ENCODE measurements at places on chromosomes 4 and X. TPM values are rescaled to one million over a fixed set of nuclear protein-coding genes. Genes with fewer than 3 reads are reported as not detected.

DNA sequence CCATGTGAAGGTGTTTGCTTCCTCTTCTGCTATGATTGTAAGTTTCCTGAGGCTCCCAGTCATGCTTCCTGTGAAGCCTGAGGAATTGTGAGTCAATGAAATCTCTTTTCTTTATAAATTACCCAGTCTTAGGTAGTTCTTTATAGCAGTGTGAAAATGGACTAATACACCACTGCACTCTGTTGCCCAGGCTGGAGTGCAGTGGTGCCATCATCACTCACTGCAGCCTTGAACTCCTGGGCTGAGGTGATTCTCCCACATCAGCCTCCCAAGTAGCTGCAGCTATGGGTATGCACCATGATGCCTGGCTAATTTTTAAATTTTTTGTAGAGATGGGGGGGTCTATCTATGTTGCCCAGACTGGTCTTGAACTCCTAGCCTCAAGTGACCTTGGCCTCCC, 15.8 kb upstream of the IGFBP7 start:
- DNase-seq = no peak

DNA sequence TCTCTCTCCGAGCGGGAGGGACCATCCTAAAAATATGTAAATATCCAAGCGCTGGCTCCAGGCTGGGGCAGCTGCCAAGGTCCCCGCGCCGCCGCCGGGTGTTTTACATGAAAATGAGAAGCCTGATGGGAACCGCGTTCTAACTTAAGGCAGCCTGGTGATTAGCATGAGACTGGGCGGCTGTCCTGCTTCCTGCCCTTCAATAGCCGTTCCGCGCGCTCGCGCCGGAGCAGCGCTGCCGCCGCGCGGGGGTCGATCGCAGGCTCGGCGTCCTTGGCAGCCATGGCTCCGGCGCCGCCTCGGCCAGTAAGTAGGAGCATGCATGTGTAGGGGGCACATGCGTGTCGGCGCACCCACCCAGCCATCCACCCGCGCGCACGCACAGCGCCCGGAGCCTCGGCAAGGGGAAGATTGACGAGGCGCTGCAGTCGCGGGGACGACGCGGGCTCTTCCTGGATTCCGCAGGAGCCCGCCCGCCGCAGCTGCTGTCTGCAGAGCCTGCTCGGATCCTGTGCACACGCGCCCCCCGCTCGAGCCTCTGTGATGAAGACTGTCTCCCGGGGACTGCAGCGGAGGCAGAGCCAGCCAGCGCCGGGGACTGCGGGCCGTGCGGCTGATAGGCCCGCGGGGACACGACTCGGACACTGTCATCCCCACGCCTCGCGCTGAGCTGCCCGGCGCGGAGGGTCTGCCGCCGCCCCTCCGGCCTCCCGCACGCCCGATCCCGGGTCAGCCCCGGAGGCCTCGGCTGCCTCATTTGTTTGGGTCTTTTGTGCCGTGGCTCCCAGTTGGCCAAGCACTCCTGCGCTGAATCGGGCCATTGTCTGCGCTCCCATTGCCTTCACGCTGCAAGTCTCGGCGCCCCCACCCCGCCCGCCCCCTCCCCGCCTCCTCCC, 734 bp downstream of the STOX2 start:
- DNase-seq = peak; percentile 18

GRCh38 chrX:9471571-9471985, 6.7 kb downstream of the TBL1X start:
- no peak for DNase-seq

DNA sequence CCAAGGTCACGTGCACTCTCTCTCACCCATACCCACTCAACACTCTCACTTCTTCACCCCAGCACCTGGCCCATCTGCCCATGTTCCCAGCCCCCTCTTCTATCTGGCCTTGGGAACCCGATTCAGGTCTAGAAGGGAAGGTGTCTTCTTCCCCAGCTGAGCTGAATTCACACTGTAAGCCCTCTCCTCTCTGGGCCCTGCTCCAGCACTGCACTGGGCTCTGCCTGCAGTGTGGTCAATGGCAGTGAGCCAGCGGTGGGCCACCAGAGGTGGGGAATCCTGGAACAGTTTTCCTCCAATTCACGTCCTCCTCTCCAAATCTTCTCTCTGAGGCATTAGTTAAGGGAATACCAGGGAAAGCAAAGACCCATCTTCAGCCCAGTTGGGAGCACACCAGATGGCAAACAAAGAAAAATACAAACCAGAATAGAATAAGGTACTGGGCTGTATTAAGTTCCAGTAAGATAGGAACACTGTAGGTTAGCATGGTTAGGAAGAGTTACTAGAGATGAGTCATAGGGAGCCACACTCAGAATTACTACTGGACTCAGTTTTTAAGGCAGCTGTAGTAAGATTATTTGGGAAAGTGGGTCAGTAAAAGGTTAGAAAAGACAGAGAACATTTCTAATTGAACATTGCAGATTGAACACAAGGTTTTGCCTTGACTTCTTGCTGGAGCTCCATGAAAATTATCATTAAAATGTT, 5.0 kb downstream of the AWAT2 start:
- no peak for DNase-seq

- no peak for DNase-seq
Observed at GRCh38 chr4:139191373-139191772, 14.4 kb upstream of the ELF2 start.

DNA sequence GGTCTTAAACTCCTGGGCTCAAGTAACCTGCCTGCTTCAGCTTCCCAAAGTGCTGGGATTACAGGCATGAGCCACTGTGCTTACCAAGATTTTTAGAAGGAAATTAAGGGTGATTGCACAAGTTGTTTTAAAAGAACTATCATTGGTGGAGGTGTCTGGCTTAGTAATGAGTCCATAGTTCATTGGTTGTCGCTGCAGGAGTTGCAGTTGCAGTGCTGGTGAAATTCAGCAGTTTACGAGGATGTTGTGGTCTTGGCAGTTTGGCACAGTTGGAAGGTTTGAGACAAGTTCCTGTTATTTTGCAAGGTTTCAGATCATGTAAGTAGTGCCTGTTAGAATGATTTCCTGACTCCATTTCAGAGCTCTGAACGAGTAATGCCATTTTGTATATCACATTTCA, 48.1 kb downstream of the RAB40AL start:
- no peak for DNase-seq

GRCh38 chr4:29558789-29559188, 1161.4 kb upstream of the PCDH7 start:
- no peak for DNase-seq

DNA sequence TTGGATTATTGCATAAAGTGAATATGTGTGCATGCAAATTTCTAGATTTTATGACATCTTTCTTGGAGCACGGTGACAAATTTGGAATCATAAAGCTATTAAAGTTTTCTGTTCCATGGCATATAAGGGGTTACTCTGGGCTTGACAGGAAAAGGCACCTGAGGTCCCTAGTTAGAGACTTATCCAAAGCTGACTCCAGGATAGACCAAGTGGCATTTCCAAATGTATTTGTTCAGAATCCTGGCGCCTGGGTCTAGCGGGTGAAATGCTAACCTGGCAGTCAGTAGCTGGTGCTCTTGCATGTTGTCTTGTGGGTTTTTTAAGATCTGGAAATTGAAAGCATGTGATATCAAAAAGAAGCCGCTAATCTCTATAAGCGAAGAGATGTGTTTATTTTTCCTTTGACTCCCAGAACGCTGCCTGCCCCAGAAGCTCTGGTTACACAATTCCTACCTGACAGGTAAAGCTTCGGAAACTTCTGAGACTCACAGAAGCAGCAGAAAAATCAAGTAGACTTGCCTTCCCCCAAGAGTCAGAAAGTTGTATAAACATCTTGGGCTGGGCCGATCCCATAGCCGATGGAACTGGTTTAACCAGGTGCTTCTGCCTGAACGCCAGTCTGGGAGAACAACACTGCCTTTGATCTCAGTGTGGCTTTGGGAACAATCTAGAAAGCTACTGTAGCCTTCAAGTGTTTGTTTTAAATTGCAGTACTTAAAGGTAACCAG, 12.9 kb upstream of the ZCCHC4 start:
- no peak for DNase-seq

DNA sequence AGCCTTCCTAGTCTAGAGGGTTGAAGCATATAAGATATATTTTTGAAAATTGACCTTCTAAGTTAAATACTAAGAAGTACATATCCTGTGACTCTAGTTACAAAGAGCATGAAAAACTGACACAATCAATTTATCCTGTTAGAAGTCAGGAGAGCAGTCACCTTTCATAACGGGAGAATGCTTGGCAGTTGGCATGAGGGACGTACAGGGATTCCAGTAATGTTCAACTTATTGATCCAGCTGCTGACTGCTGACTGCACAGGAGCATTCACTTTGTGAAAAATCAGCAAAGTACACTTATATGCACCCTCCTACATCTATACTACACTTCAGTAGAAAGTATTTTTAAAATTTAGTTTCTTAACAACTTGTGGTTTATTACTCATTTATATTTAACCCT, 4.2 kb downstream of the ADAMTS3 start:
- DNase-seq = no peak

DNA sequence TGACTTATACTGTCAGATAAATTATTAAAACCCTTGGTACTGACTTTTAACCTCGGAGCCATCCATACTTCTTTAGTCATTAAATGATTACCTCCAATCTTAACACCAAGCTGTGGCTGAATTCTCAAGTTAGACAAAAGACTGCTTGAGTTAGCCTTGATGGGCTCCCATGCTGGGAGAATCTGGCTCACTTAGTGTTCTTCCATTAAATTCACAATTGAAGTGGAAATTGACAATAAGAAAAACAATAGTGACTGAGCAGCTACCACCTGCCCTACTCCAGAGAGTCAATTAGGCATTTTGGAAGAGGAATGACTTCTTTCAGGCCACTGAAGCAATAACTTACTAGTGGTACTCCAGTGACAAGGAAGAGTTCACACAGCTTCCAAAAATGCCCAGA, 503.0 kb upstream of the CPXCR1 start:
- DNase-seq = no peak

GRCh38 chrX:41116948-41117347, 31.7 kb downstream of the USP9X start:
- no peak for DNase-seq

DNA sequence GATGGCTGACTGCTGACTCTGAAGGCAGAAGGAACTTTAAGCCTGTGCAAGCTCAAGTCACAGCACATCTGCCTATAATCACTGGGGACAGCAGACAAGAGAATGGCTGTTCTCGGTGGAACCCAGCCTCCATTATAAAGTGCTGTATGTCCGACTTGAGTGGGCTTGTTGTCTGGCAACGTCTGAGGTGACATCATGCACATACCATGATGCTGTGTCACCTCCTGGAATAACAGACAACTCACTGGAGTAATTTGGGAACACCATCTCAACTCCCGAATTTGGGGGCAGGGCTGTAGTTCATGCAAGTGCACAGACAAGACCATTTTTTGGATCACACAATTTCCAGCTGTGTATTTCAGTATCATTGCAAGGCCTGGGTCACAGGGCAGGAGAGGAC, 59.8 kb upstream of the GPM6B start:
- no peak for DNase-seq

DNA sequence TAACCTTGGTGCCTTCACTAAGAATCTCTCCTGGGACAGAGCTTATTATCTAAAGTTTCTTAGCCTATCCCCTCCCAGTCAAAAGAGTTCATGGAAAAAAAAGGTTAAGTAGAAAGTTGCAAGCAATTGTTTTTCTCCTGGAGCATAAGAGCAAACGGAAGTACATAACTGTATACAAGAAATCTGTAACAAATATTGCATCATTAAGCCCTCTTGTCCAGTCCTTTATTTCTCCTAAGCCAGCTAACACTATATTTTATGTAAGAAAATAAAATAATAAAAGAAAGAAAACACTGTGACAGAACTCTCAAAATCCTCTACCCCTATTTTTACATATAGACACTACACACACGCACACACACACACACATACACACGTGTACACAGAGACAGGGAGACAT, 255.3 kb downstream of the NAF1 start:
- no peak for DNase-seq

GRCh38 chrX:50721764-50722521, 92.1 kb downstream of the SHROOM4 start:
- no peak for DNase-seq

DNA sequence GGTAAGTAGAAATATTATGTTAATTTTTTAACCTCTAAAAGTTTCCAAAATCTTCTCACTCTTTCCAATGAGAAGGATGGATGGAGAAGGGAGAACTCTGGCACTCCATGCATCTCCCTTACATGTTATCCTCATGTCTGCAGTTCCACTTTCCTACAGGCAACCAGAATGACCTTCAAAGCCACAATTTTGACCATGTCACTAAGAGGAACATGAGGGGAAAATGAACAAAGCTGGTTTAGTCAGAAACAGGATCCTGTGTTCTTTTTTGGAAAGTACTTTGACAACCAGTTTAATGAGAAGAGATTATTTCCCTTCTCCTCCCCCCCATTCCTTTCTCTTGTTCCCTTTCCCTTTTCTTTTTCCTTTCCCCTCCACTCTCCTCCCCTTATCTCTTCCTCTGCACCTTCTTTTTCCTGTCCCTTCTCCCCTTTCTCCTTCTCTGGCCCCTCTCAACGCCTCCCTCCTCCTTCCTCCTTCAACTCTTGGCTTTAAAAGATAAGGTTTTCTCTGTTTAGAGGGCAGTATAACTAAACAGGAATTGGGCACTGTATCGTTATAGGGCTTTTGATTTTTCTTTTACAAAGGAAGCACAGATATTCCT, 42.5 kb downstream of the DTHD1 start:
- DNase-seq = no peak

DNA sequence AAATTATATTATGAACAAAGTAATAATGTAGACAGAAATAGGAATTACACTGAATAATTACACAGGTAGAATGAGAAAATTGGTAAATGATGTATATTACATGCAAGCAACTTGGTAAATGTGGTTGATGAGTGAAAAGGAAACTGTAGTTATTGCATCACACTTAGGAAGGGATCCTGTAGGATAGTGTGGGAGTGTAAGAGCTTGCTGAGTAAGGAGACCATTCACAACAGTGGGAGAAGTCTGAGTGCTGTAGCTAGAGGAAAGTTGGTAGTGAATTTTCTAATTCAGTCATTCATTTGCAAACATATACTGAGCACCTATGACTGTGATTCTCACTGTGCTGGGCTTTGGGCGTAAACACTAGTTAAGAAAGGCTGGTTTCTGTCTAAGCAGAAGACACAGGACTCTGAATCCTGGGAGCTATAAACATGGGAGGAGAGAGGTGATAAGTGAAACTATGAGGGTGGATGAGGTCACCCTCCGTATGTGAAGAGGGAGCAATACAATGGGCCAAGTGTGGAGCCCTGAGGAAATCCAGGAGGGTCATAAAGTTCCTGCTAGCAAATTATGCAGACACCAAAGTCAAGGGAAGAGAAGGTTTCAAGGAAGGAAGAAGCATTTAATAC, 14.2 kb upstream of the CPE start:
- no peak for DNase-seq

- DNase-seq = no peak
Observed at GRCh38 chr4:152524427-152524826, 11.5 kb downstream of the FBXW7 start.

- DNase-seq = no peak
Observed at GRCh38 chrX:123340696-123341095, 156.6 kb downstream of the GRIA3 start.

GPAT3 gene
- polyA plus RNA-seq = 13.1 TPM

GPRASP1 gene
- 0.50 TPM for polyA plus RNA-seq

UGT2B11 gene
- polyA plus RNA-seq = 0.09 TPM

FAM47A gene
- polyA plus RNA-seq = not detected

TMEM271 gene
- polyA plus RNA-seq = not detected

GLRB gene
- polyA plus RNA-seq = 1.8 TPM

ADH1A gene
- polyA plus RNA-seq = not detected

PNMA5 gene
- polyA plus RNA-seq = not detected

MFSD8 gene
- 9.6 TPM for polyA plus RNA-seq
